Inflammatory macrophage treated with lipopolysaccharide for 1 hour (primary cell): ENCODE measurements at places on chromosomes 12 and 14.

DNA sequence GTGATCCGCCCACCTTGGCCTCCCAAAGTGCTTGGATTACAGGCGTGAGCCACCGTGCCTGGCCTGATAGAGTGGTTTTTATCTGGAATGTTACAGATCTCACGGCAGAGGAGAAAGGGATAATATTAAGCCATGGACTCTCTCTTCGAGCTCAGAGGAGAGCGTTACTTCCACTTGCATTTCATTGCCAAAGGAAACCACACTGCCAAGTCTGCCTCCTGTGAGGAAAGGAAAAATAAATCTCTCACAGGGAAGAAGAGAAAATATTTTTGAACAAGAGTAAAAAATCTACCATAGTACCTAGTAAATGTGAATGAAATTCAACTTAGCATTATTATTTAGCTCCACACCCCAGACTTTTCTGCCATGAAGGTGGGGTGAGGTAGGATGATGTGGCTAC, 319.2 kb upstream of the PRICKLE1 start:
- DNase-seq: no peak

DNA sequence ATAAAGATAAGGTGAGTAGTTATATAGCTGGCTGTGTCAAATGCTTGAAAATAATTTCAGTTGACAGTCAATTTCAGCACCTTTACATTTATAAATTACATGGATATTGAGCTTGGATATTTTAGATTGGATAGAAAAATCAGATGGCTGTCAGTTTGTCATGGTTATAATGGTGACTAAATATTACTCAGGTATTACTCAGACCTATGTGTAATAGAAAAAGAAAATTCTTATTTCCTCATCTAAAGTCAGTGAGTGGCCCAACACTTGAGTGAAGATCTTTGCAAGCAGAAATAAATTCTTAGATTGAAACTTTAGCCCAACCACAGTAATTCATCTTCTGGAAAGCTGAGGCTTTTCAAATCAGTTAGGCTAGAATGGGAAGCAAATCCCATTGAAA, 354.4 kb downstream of the NAV3 start:
- no peak for DNase-seq

DNA sequence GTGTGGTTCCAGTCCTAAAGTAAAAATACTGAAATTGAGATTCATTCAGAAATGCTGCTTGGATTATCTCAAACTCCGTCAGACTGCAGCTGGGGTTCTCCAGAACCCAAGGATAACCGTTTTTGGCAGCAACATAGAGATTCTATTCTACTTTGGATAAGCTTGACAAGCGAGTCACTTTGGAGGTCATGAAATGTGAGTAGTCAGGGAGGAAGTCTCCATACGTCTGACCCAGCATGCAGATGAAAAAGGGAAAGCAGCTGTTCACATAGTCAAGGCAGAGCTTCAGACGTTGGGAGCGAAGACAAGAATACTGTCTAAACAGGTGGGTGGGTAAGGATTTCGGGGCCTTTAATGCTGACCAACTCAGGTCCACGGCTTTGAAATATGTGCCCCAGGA, 14.9 kb upstream of the HSP90B1 start:
- no peak for DNase-seq

DNA sequence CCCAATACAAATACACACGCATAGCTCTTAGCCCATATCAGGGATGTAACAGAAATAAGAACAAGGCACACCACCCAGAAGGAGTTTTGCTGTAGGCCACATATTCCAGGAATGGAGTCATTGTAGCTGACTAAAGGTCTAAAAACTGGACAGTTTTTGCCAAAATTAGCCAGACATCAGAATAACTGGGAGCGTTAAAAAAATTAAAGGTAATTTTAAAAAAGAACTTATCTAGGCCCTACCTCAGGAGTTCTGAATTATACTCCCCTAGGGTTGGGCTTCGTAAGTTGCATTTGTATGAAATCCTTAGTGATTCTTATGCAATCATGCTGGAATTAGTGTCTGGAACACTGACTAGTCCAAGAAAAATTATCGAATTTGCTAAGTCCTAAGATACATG, 987.7 kb downstream of the GALC start:
- no peak for DNase-seq

GRCh38 chr14:97458255-97458654, 661.1 kb downstream of the VRK1 start:
- no peak for DNase-seq

DNA sequence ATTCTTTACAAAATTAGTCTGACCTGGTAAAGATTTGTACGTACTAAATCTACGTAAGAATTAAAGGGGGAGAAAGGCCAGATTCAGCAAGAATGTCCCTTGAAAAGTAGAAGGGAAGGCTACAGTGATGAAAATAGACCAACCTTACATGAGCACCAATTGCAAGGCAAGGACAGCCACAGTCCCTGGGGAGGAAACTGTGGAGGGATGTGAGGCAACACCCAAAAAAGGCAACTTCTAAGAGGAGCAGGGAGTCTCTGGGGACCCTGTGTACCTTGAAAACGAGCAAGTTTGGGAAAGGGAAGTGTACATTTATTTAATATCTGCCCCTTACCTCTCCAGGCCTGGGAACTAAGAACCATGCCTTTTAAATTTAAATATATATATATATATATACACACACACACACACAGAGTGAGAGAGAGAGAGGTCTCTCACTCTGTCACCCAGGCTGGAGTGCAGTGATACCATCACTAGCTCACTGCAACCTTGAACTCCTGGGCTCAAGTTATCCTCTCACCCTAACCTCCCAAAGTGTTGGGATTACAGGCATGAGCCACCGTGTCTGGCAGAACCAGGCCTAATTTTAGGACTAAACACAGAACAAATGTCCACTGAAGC, 56.4 kb downstream of the TMCC3 start:
- DNase-seq: no peak
